AG08396 (cell line): ENCODE measurements at places on chromosomes 1 and 21.

- DNase-seq, result no peak
These were observed 2.8 kb upstream of the FNDC5 start for GRCh38 chr1:32873484-32873883.

DNA sequence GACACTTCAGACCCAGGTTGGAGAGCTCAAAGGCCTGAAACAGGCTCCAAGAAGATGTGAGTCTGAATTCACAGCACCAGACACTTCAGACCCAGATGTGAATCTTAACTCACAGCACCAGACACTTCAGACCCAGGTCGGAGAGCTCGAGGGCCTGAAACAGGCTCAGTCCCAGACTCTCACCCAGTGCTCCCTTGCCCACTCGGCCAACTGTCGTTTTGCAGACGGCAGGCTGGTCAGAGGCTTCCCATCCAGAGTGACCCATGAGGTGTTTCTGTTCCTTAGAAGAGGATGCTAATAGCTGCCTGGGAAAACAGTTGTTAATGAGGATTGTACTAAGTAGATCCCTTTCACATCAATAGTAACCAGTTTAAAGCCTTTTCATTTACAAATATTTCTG is 88.4 kb downstream of the ADARB1 start:
- no peak for DNase-seq

DNA sequence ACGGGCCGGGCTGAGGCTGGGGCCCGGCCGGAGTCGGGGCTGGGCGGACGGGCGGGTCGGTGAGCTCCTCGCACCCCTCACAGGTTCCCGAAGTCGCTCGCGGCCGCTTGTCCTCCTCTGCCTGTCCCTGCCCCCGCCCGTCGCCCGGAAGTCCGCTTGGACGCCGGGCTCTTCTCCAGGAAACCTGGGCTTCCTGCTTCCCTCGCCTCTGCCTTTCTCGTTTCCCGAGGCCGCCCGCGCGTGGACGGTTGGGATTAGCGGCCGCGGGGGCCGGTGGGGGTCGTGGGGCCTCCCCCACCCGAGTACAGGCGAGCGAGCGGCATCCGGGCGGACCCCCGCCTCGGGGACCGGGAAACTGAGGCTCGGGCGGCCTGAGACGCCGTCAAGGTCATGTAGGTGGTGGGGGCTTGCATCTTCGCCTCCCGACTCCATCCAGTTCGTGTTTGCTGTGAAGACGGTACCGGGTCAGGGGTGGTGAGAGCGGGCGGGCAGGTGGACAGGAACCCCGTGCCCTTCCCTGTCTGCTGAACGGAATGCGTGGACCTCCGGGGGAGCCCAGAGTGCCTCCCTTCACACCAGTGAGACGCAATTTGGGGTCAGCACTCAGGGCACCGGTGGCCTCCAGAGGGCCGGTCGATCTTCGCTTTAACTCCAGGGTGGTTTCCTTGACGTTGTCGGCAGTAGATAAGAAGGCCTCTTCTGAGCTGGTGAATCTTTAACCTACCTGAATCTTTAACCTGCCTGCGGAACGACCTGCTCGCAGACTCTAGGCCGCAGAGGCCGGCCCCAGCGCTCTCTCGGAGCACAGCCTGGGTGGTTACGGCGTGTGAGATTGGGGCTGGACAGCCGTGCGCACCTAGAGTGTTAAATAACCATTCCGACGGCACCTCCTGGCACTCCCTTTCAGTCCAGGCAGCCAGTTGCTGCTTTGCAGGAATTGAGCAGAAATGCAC is 686 bp downstream of the ARF1 start:
- peak; percentile 60 for DNase-seq

GRCh38 chr1:164557270-164557669 is 1.7 kb upstream of the PBX1 start:
- no peak for DNase-seq

DNA sequence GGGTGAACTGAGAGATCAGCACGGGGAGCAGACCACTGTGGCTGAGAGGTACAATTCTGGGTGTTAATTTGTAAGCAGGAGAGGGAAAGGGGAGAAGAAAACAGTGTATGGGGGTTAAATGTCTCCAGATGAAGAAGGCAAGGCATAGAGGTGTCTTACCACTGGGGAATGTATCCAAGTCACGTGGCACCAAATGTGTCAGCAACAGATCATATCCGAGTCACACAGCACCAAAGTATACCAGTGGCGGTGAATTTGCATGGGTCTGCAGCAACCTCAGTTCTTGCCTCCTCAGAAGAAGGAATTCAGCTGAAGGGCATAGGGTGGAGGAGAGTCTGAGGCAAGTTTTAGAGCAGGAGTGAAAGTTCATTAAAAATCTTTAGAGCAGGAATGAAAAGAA is 21.2 kb upstream of the SYCP1 start:
- no peak for DNase-seq

DNA sequence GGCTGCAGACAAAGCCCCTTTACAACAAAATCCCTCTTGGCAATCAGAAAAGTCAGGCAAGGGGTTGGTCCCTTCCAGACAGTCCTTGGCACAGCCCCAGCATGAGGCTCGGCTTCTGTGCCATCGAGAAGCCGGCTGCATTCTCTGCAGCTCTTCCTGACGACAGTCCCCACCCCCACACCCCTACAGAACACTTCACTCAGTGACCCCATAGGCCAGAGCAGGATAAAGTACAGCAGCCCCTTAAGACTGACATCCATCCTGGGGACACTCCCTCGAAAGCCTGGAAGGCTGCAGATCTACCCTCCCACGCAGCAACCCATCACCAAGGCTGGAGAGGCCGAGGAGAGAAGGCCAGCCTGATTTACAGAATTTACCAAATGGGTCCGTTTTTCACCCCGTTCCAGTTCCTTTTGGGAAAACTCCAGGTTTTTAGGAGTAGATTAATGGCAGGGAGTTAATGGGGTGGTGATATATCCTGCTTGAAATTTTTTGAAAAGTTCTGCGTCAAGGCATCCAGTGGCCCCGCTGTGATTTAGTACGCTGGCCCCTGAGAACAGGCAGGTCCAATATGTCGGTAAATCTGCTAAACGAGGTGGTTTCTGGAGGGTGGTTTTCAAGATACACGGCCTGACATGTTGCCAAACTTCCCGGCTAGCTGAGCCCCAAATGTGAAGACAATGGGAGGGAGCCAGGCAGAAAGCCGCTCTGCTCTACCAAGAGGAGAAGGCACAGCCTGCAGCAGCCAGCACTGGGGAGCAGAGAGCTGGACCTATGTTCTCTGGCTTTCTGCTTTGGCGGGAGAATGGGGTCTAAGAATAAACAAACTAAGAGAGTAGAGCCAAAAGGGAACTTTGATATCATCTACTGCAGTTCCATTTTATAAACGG is 81.7 kb downstream of the SSBP3 start:
- no peak for DNase-seq

DNA sequence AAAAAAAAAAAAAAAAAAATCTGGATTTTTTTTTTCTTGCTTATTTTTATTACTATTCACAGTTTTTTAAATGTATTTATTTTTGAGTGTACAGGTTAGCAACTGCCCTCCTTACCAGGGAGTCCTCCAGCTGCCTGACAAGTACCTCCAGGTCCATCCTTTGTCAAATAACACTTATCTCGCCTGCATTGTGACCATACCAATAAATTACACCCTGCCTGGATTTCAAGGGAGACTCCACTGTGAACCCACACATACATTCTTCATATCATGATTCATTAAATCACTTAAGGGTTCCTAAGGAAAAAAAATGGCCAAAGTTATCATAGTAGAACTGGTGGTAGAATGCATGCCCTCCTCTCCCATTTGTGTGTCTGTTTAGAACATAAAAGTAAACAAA is 38.4 kb downstream of the EEIG2 start:
- DNase-seq, result no peak

DNA sequence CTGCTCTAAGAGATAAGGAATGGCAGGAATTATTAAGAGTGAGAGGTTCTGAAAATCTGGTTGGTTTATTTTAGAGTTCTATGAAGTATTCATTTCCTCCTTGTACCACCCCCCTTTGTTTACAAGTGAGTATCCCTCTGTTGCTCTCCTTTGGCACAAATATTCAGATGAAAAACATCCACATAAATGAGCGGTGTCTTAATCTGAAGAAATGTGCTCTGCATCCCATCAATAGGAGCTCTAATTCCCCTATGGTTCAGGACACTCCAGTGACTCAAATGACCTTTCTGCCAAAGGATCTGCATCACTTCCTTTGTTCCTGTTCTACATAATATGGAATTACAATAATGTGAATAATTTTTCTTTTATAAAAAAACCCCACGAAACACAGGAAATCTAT is 16.6 kb downstream of the DDAH1 start:
- DNase-seq, result no peak

DNA sequence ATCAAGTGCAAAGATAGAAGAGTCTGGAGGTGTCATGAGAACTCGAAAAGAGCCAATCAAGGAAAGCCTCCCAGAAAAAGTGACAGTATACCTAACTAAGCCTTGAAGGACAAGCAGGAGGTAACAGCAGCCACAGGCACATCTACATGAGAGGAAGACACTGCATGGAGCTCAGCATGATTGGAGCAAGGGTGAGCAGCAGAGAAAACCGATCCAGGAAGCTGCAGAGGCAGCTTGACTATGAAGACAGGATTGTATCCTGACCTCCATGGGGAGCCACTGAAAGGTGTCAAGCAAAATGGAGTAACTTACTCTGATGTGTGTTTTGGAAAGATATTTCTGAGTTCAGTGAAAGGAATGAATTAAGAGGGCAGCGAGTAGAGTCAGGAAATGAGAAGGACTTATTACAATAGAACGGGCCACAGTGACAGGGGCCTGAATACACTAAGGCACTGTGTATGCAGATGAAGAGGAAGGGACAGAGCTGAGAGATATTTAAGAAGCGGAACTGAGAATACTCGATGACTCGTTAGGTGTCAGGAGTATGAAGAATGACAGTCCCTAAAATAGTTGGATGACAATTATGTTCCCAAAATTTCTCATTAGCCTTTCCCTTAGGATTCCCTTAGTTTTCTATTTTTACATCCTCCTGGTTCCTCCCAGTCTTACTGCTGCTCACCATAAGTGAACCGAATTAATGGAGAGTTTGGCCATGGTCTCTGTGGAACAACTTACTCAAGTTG is 139.3 kb upstream of the NFIA start:
- no peak for DNase-seq

DNA sequence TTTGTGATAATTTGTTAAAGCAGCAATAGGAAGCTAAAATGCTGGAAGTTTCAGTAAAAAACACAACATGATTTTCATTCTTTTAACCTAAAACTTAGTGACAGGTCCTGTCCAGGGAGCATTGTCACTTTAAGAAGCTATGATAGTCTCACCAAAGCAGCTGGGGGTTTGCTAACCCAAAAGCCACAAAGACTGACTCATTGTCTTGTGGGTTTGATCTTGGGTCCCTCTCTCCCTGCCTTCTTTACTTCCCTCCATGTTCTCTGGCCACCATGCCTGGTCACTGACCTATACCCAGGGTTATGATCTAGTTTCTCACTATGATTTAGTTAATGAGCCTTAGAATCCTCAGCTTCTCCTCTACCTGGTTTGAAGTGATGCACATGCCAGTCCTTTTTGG is 213.5 kb upstream of the PTGFR start:
- DNase-seq, result peak; percentile 55

- DNase-seq, result no peak
These were observed 120.7 kb upstream of the SOD1 start for GRCh38 chr21:31538816-31539215.

- DNase-seq, result peak; percentile 80
These were observed 107.5 kb upstream of the HOOK1 start for GRCh38 chr1:59707178-59707791.

- no peak for DNase-seq
These were observed 177.6 kb downstream of the GABPA start for GRCh38 chr21:25912402-25912746.

GRCh38 chr21:33025106-33025488 is 638 bp upstream of the OLIG2 start:
- no peak for DNase-seq

GRCh38 chr1:160070243-160071163 is 543 bp upstream of the KCNJ10 start:
- peak; percentile 75 for DNase-seq

GRCh38 chr1:50497007-50497406 is 73.8 kb upstream of the DMRTA2 start:
- DNase-seq, result no peak

DNA sequence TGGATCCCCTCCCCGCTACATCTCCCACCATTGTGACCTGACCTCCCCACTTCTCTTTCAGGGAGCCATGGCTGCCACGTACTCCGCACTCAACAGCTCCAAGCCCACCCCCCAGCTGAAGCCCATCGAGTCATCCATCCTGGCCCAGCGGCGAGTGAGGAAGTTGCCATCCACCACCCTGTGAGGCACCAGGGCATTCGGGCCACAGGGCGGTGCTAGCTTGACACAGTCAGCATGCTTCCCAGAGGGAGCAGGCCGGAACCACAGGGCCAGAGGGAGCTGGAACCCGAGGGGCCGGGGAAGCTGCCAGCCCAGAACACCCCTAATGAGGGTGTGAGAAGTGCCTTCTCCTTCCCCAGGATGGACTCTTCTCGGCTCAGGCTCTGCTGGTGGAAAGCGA is 44.5 kb downstream of the RPS6KA1 start:
- DNase-seq, result no peak

DNA sequence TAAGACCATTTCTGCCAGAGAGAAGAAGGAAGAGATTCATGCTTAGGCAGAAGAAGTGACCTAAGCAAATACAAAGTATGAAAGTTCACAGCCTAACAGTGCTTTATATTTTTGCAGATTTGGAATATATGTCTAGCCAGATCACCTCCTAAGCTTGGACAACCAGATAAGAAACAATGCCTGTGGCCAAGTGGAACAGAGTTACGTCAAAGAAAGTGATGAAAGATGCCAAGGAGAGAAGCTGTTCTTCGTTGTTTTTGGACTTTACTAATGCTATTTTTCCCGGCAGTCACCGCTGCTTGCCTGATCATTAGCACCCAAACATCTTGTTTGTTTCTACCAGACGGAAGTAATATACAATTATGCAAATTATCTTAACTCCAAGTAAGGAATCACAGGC is 489.2 kb upstream of the C1orf87 start:
- no peak for DNase-seq

- peak; percentile 50 for DNase-seq
These were observed 19.9 kb downstream of the ATP8B2 start for GRCh38 chr1:154344977-154345837.

DNA sequence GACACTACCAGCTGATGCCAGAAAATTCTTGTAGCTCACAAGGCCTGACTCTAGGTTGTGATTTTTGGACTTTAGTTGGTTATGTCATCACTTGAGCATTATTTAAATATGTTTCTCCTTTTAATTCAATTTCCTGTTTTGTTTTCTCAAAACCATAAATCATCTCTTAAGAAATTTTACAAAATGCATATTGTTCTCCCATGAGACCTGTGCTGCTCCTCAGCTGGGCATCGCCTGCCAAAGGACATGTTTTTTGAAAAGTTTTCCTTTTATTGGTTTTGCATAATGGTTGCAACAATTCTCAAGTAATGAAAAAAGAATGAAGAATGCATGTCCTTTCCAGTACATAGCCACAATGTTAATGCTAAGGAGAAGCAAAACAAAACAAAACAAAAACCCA is 204.7 kb upstream of the LYPLAL1 start:
- no peak for DNase-seq

DNA sequence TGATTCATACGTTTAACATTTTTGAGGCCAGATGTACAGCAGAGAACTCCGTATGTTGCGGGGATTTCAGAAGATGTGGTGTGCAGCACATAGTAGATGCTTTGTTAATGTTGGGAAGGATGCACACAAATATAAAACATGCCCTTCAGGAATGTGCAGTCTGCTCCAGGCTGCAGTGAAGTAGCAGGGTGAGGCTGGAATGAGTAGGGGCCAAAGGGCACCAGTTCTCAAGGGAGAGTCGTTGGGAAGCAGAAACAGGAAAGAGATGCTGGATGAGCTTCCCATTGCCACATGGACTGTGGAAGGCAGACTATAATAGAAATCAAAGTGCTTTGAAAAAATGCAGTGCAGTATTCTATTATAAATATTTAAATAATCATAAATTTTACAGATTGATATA is 126.9 kb downstream of the NOS1AP start:
- no peak for DNase-seq
